Activated CD8-positive, alpha-beta memory T cell treated with anti-CD3 and anti-CD28 coated beads for 1 hour (primary cell): ENCODE measurements at places on chromosomes 16 and 17.

- DNase-seq = no peak
These were observed 48.1 kb upstream of the KSR1 start for GRCh38 chr17:27407916-27408864.

DNA sequence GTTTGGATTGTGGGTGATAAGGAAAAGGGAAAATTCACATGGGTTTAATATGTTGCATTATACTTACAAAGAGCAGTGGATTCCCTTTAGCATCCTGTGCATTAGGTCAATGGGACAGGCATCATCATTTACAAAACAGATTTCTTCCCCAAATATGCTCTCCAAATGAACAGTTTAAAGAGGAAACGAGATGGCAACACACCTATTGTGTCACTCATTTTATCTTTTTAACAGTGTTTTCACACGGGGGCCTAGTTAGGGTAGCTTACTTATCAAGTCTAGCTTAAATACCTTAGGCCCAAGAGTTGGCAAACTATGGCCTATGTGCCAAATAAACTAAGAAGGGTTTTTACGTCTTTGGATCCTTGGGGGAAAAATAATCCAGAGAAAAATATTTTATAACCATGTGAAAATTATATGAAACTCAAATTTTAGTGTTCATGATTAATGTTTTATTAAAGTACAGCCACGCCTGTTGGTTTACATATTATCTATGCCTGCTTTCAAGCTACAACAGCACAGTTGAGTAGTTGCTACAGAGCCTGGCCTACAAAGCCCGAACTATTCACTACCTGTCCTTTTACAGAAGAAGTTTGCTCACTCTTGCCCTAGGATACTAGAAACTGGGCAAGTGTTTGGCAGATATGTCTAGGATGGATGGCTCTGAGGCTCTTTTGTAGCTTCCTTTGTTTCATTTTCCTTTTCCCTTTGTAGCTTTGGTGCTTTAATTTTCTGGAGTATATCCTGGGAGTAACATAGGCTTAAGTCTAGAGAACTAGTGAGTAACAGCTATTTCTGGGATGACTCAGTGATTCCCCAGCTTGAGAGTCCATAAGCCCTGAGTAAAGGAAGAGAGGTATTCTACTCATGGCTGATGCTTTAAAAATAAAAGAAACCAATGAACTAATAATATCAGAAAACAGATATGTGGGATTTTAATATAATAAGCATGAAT, 12.4 kb downstream of the NUP93 start:
- DNase-seq = no peak

DNA sequence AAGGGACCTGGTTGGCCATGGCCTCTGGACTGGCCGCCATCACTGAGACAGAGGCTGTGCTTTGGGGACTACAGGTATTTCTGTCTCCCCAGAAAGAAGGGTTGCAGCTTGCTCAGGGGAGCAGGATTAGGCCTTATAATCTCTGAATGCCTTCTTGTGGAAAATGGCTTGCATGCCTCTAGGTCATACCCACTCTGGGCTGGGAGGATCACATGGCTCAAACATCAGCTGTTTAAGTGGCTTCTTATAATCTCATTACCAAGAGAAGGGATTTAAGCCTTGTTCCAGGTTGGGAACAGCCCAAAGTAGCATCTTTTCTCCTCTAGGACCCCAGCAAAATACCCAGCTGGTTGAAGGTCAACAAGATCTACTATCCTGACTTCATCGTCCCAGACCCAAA, 19.1 kb downstream of the LIG3 start:
- no peak for DNase-seq

DNA sequence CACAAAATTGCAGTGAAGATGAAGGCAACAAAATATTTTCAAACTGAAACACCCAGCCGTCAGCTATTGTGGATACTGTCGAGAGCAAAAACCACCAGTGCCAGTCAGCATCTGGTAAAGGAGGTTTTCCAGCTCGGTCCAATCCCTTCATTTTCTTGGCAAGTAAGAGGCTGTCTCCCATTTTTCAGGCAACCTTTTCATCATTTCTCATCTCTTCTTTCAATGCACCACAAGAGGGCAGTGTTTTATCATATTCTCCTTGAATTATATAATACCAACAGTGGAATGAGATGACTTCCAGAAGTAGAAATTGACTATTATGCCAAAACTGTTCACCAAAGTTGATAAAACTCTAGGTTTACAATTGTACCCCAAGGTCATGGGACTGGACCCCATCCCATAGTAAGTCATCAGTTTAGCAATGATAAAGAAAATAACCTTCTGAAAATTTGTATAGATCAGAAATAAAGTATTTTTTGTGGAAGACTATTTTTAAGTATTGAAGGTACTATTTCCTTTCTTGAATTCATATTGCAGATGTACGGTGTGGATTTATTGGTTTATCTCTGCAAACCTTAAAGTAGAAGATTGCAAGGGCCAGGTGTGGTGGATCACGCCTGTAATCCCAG, 16.8 kb downstream of the NQO1 start:
- no peak for DNase-seq

DNA sequence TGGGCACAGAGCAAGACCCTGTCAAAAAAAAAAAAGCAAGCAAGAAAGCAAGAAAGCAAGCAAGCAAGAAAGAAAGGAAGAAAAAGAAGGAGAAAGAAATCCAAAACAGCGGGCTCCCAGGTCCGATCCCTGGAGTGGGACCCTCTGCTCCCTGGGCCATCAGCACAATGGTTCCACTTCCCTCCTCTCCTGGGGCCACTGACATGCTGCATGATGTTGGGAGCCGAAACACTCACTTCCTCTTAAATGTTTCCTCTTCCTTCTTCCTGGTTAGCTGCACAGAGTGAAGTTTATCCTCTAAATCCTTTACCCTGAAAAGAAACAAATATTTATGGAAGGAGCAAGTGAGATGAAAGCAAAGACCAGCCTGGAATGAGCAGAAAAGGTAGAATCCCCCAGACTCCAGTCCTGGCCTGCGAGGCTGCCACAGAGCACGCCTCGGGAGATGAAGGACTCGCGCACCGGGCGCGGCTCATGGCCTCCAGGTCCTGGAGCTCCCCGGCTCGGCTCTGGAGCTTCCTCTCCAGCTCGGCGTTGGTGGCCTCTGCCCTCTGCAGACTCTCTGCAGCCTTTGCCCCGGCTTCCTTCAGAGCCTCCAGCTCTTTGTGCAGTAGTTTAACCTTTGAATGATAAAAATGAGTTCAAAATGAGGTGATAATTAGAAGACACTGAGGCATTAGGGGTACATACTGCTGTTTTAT, 19.0 kb downstream of the CCDC57 start:
- no peak for DNase-seq

- no peak for DNase-seq
These were observed 280.9 kb downstream of the MAP2K4 start for GRCh38 chr17:12301551-12301950.

DNA sequence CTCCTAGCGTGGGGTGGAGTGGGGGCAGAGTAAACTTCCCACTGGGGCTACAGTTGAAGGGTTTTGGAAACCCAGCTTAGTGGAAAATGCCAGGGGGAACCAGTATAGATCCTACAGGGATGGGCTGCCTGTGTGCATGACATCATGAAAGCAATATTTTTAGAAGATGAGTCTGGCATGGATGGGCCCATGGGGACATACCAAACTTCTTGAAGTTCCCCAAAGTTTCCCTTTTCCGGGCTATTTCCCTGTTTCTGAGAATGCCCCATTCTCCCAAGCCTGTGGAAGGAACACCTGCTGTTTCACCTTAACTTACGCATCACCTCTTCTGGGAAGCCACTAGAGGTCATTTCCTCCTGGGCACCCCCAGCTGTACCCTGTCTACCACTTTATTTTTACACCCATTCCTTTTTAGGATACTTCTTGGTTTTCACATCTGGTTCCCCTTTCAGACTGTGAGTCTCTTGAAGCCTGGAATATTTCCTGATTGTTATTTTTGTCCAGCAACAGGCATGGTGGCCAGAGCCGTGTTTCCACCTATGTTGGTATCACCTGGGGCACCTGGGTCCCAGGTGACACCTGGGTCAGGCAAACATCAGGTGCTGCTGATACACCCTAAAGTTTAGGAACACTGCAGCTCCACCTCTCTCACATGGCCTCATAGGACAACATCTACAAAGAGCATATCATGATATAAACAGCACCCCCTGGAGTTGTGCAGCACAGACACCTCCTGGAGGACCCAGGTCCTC, 9.8 kb downstream of the SOCS3 start:
- no peak for DNase-seq

DNA sequence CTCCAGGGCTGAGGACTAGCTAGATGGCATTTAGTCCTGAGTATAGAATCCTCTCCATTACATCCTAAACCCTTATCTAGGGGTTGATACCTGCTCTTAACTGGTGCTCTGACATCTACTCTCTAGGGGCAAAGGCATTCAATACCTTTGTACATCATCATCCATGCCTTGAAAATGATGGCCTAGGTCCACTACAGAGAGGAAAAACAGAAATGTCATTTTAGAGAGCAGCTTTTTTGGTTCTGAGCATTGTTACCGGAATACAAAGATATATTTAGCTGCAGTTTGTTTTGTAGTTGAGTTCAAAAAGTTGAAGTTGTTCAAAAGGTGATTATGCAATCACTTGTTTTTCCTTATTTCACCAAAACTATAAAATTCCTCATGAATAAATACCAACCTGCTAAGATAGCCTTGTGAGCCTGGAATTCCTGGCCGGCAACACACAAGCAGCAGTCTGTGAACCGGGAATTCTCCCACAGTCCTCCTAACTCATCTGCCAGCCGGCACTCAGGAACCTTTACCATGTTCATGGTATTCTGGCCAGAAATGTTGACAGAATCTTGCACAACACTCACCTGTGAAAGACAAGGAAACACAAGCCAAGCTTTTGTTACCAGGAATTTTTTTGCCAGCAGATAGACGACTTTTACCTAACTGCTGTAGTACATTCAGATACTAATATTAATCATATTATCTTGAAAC, 35.4 kb downstream of the NXPH3 start:
- DNase-seq = no peak

DNA sequence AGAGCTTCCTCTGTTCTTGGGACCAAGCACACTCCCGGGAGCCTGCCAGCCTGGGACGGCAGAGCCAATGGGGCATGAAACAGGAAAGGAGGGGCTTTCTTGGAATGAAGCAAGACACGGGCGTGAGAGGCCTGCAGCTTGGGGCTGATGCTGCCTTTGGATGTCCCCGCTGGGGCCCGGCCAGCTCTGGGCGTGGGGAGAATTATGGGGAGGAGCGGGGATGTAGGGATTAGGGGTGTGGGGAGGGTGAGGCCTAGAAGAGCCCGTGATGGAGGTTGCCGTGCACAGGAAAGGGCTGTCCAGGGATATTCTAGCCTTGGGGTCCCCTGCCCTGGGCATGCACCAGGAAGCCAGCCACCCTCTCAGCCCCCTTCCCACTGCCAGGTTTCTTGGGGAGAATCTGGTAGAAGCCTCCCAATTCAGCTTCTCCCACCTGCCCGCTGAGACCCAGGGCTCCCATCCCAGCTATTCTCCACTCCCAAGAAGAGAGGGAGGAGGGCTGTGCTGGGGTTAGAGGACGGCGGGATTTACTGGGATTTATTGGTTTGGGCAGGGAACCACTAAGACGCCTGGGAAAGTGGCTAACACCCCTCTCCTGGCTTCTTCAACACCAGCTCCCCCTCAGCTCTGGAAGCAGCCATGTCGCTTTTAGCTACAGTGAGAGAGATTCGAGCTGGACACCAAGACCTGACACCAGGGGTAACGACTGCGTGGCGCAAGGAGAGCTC, 20.0 kb upstream of the NXPH3 start:
- DNase-seq = no peak

DNA sequence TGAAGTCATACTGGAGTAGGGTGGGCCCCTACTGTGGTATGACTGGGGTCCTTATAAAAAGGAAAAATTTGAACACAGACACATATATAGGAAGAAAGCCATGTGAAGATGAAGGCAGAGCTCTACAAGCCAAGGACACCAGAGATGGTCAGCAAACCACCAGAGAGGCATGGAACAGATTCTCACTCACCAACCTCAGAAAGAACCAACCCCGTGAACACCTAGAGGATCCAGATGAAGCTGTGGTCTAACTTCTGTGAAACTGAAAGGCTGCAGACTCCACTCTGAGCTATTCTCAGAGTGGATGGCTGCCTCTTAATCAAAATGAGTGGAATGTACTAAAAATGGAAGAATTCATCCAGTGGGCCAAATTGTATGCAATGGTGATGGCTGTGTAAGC, 149.6 kb downstream of the ABCA8 start:
- DNase-seq = no peak

DNA sequence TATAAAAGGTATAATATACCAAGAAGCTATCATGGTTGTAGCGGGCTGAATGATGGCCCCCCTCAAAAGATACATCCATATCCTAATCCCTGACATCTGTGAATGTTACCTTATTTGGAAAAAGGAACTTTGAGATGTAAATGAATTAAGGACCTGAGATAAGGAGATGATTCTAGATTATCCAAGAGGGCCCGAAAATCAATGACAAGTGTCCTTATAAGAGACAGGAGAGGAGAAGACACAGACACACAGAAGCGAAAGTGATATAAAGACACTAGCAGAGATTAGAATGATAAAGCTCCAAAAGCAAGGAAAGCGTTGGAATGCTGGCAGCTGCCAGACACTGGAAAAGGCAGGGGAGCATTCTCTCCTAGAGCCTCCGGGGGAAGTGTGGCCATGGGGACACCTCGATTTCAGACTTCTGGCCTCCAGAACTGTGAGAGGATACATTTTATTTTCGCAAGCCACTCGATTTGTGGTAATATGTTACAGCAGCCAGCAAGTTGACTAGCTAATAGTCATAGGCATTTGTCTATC, 12.5 kb upstream of the GP1BA start:
- no peak for DNase-seq

DNA sequence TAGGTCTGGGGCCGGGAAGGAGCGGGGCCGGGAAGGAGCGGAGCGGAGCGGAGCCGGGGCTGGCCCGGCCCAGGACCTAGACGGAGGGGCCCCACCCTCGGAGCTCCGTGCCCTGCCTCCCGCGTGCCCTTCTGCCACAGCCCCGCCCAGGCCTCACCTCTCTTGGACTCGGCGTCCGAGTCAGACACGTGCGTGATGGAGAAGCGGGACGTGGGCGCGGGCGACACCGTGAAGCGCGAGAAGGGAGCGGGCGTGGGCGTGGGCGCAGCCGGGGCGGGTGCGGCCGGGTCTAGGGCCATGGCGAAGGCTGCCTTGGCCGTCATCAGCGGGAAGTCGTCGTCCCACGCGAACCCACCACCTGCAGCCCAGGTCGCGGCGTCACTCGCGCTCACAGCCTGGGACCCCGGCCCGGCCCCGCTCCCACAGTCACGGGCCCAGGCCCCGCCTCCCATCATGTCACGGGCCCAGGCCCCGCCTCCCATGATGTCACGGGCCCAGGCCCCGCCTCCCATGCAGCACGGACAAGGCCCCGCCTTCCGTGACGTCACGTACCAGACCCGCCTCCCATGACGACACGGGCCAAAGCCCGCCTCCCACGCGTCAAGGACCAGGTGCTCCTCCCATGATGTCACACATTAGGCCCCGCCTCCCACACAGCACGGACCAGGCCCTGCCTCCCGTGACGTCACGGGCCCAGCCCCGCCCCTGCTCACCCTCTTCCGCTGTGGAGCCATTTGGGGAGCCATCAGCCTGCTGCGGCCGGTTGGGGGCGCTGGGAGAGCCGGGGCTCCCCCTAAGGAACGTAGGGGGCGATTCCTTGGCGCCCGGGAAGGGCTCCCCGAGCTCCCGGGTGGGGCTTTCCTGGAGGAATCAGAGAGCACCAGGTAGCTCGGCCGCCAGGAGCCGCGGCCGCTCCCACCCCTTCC, 45.8 kb upstream of the PVALEF start:
- DNase-seq = peak; percentile 61

- no peak for DNase-seq
These were observed 12.2 kb downstream of the VASN start for GRCh38 chr16:4383591-4384444.

- no peak for DNase-seq
These were observed 6.9 kb upstream of the MAPK7 start for GRCh38 chr17:19371259-19372010.
